ENCODE measurements at places on chromosomes 6 and 20.

GRCh38 chr20:49344975-49345374 is 67.1 kb upstream of the ZNFX1 start:
- no peak for DNase-seq

GRCh38 chr6:37177935-37178517 is 8.1 kb downstream of the PIM1 start:
- DNase-seq = no peak

GRCh38 chr6:143699430-143699825 is 21.7 kb downstream of the PHACTR2 start:
- DNase-seq = no peak

GRCh38 chr20:10761786-10762185 is 88.0 kb upstream of the JAG1 start:
- DNase-seq = no peak

DNA sequence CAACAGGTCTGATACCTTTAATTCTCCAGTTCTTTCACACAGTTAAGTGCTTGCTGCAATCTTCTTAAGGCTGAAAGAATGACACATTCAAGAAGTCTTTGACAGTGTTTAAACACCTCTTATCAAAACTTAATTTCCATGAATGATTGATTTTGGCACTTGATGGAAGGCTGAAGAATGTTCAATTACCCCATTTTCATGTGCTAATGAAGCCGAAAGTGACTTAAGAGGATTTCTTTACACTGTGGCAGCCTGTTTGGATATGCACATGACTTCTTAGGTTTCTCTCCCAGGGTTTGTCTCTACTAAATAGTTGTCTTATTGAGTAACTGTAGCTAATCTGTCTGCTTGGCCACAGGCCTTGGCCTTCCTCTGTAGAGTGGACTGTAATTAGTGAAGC is 81.1 kb upstream of the PRDM1 start:
- no peak for DNase-seq

DNA sequence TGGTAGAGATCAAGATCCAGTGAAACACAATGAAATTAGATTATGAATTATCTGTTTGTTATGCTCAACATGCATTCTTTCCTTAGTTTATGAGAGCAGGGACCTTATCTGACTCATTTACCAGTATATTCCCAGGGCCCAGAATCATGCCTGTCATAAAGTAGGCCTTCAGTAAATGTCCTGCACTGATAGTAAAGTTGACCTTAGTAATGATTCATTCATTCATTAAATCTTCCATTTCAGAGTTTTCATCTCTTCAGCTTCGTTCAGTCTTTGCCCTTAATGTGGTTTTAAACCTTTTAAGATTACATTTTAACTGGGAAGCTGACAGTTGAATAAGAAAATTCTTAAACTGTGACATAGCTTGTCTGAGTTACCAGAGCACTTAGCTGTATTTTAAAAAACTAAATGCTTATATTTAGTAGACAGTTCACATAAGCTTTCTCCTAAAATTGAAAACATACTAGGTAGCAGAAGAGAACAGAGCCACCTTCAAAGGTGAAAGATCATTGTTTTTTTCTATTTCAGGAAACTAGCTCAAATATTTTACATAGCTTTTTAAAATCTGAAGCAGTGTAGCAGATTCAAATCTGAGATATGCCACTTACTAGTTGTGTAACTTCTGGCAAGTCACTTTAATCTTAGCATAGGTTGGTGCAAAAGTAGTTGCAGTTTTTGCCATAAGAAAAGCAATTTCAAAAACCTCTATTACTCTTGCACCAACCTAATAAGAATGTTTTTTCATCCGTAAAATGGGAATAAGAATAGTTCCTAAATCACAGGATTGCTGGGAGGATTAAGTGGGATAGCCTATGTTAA is 41.4 kb downstream of the MCM8 start:
- DNase-seq = no peak

- no peak for DNase-seq
These were observed 273.0 kb downstream of the ADGB start for GRCh38 chr6:146871611-146872425.

- DNase-seq = no peak
These were observed 54.5 kb downstream of the RNGTT start for GRCh38 chr6:88908598-88909548.

DNA sequence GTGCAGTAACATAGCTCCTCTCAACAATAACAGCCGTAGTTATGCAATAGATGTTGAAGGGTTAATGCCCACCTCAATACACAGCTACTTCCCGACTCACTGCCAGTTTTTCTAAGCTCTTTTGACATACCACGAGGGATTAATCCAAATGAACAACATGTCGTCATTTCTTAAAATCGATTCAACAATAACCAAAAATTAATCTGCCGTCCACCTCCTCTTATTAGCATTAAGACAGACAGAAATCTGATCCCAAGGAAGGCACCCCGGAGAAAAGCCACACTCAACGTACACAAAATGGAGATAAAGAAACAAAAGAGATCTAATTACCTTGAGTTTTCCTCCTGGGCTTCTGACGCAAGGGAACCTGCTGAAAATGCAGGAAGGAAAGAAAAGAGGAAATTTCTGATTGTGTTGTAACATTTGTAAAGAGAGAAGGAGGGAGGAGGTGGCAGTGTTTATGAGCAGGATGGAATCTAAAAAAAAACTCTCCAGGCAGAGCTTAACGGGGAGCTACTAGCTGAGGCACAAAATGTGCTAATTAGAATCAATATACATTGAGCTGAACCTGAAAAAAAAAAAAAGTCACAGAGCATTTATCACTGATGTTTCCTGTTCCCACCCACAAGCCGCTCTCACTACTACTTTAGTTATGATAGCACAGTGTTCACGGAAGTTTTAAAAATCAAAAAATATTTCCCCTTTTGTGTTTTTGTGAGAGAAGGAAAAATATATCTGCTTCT is 109.3 kb downstream of the IPCEF1 start:
- no peak for DNase-seq

- peak; percentile 9 for DNase-seq
These were observed 798 bp downstream of the DSP start for GRCh38 chr6:7542065-7542873.

DNA sequence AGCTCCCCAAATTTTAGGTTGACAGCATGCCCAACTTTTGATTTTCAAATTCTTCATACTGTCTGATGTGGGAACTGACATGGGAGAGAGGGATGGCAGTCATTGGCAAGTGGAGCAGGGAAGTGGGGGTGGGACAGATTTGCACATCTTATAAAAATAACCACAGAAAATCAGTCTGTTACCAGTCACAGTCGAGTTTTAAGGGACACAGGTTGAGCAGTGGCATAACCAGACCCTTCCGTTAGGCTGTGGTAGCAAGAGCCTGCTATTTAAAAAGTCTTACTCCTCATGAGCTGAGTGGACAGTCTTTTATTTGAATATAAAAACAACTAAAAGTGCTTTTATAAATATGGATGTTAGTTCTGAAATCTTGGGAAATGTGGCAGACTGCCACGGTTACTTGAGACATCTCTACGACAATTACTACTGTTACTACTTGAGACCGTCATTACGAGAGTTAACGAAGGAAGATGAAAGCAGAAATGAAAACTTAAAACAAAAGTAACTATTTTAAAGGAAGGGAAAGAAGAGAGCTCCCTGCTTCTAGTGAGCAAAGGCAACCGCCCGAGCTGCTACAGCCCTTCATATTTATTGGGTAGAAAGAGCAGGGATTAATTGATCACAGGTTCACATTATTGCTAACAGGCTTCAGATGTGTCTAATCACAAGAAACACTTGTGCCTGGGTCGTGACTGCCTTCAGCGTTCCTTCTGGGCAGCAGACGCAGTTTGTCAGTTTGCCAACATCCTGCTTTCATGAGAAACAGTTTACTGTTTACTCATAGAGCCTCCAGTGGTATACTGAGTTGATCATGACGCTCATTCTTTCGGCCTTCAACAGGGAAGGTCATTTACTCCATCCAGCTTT is 71.3 kb downstream of the EFHC1 start:
- DNase-seq = no peak

- DNase-seq = no peak
These were observed 406 bp upstream of the TRIM26 start for GRCh38 chr6:30213667-30213956.

DNA sequence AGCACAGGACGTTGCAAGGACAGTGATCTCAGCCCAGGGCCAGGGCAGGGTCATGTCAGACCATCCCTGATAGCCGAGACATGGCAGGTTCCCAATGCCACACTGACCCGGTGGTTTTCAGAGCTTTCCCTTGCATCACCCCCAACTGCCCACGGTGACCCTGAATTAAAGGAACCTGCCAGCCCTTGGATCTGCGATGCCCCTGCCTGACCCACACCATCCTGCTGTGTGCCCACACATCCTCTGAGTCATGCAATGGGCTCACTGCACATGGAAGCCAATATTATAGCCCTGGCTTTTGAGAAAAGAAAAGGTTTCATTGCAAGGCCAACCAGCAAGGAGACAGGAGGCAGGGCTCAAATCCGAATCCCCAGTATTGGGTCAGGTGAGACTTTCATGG is 132.6 kb upstream of the CST7 start:
- no peak for DNase-seq

DNA sequence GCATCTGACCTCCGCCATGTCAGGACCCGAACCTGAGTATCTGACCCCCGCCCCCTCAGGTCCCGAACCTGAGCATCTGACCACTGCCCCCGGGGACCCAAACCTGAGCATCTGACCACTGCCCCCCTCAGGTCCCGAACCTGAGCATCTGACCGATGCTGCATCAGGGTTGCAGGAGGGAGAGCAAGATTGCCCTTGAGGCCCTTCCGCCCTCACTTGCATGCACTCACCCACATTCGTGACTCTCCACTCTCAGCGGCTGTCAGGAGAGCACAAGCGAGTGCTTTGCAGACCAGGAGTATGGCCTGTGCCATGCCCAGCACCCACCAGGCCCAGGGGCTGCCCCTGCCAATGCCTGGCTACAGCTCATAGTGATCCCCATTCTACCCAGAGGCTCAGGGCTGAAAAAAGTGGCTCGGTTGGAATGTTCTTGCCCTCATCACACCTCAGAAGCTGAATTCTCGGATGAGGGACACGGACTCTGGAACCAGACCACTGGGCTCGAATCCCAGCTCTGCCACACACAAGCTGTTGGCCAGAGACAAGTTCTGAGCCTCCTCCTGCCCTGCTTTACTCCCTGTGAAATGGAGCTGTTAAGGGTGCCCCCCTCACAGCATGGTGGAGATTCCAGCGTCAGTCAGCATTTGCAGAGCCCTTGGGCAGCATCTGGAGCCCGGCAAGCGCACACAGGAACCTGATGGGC is 82.1 kb downstream of the DLL1 start:
- no peak for DNase-seq

DNA sequence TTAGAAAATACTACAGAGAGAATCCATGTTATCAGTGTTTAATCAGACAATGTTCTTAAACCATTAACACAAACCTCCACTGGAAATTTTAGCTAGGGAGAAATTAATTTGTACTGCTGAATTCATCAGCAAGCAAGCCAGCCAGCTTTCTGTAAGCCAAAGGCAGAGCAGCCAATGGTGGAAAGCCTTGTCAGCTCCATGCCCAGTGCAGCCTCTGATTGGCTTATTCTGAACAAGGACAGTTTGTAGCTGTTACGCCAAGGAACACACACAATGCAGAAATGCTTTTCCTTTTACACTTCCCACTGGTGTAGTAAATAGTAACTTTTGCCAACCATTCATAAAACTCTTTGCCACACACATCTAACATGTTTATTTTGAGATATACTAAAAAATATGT is 265.0 kb downstream of the TENT5A start:
- no peak for DNase-seq

GRCh38 chr20:17806739-17807441 is 107.1 kb downstream of the BANF2 start:
- DNase-seq = no peak

GRCh38 chr6:168376811-168377483 is 57.4 kb upstream of the DACT2 start:
- DNase-seq = no peak

DNA sequence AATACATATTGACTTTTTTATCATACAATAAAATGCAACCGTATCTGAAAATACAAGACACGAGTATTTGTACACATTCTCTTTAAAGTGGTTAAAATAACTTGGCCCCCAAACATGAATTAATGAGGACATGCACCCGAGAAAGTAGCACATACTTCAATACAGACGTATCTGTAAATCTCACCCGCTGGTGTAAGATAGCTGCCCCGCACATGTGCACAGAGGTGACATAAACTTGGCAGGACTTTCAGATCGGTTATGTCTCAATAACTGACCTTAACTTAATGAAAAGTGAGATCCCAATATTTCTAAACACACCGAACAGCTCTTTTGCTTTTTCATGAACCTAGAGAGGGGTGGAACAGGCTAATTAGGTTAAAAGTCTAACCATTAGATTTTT is 91.5 kb upstream of the RPS6KA2 start:
- no peak for DNase-seq
